ENCODE measurements at places on chromosomes 7 and 10.

GRCh38 chr7:157016024-157016351, 5.5 kb upstream of the MNX1 start:
- DNase-seq: no peak

DNA sequence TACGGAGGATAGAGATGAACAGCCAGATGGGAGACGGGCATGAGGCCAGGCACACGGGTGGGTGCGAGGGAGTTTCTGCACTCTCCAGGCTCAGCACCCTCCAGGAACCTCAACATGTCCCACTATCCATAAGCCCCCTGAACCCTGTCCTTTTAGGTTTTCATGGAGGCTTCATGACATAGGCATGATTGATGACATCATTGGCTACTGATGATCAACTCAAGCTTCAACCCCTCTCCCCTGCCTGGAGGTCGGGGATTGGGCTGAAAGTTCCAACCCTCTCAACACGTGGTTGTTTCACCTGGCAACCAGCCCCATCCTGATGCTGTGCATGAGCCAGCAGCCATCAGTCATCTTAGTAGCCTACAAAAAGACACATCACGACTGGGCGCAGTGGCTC, 360.7 kb upstream of the AUTS2 start:
- DNase-seq: no peak

GRCh38 chr10:73995035-73995358, 2.9 kb upstream of the VCL start:
- no peak for DNase-seq

- peak; percentile 2 for DNase-seq
Measured at GRCh38 chr7:79176859-79177477, 276.5 kb downstream of the MAGI2 start.

- no peak for DNase-seq
Measured at GRCh38 chr10:43042503-43043341, 34.1 kb upstream of the RET start.
